Activated CD4-positive, alpha-beta T cell treated with anti-CD3 and anti-CD28 coated beads, Interleukin-10, Interleukin-2, amounts not matched to agents 100 ng/mL and 50 ng/mL, durations not matched to agents 16 hours and 8 hours (primary cell): ENCODE measurements at places on chromosomes 7 and 10.

DNA sequence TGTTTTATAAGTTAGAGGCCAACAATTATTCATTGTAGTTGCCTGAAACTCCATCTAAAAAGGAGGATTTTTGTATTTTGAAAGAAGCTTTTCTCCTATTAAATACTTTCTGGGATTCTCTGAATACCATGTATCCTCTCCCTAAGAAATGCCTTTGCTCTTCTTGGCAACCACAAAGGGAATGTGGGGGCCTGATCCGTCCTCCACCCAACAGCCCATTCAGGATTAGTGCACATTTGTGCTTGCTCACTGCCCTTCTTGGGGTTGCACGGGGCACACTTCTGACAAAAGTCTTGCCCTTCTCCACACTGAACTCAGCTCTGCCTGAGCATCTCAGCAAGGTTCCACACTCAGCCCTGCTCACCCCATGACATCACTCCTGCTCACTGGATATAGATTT, 194.2 kb downstream of the SLC25A13 start:
- DNase-seq, result no peak

GRCh38 chr10:11020548-11020942, 2.9 kb downstream of the CELF2 start:
- DNase-seq, result no peak

GRCh38 chr7:112018305-112019030, 187.7 kb downstream of the DOCK4 start:
- no peak for DNase-seq

DNA sequence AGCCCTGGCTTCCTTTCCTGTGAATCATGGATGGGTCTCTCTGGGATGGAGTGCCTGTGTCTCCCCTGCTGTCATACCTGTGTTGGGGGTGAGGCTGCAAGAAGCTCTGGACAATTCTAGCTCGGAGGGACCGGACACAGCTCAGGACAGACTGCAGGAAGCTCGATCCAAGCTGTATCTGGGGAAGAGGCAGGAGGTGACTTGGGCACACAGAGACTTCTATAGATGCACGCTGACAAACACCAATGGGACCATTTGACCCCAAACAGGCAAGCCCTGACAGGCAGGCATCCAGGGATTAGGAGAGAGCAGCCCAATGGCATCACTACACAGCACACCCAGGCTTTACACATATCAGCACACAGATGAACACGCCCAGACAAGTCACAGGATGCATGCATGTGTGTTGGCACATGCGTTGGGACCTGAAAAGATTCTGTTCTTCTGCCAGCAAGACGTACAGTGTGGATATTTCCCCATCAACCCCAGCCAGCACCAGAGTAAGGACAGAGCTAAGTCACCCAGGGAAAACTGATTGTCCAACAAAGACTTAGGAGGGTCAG, 4.5 kb downstream of the LLCFC1 start:
- no peak for DNase-seq

GRCh38 chr10:62308101-62308500, 39.5 kb upstream of the RTKN2 start:
- no peak for DNase-seq

GRCh38 chr7:113087071-113087998, 708 bp upstream of the GPR85 start:
- DNase-seq, result no peak

DNA sequence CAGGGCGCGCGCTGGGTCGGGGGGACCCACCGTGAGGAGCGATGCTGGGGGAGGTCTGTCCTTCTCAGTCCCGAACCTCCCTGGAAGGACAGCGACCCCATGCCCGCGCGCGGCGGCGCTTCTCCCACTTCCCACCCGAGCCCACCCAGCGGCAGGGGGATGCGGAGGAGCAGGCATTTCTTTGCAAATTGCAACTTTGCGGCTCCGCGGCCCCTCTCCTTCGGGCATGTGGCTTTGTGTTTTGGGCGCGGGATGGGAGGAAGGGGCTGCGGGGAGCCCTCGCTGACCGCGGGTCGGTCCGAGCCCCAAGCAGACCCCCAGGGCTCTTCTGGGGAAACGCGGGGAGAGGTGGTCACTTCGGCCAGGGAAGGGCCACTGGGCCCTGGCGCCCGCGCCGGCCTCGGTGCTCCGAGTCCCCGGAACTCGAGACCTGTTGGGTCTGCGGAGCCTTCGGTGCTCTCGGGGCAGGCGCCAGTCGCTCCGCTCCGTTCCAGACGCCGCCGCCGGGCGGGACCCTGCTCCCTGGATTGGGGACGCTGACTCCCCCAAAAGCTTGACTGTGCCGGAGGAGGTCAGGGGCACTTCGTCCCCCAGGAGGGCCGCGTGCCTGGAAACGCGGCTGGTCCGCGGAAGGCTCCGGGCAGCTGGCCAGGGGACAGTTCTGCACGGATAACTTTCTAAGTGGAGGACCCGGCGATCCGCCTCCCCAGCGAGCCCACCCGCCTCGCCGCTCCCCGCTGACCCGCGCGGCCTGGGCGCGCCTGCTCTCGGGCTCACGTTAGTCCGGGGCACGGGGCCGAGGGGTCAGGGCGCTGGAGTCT, 164.2 kb upstream of the DPP6 start:
- no peak for DNase-seq

- no peak for DNase-seq
Observed at GRCh38 chr10:33982995-33983394, 648.5 kb upstream of the NRP1 start.

DNA sequence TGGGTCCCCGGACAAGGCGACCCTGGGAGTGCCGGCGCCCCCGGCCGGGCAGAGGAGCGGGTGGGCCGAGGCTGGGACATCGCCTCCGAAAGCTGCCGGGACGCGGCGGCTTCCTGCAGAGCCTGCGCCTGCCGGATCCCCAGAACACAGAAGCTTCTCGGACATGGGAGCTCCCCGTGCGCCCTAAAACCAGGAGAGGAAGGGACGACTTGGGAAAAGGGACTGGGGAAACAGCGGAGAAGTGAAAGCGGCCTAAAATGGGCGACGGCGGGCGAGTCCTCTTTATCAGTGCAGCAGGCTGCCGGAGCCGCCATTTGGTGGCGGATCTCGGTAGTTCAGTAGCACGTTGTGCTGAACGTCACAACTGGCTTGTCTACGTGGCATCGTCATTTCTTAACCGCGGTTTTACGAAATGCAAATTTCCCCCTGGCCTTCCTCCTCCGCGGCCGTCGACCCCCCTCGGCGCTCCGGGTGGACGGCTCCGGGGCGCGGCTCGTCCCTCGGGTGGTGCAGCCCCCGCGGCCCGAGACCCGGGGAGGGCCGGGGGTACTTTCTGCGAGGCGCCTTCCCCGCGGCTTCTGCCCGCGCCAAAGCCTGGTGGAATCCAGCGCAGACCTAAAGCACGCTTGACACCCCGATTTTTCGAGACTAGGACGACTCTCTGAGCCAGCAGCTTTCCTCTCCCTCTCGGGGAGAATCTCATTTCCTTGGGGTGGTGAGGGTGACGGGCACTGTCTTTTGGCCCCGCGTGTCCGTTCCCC, 9.9 kb upstream of the SPAG6 start:
- peak; percentile 76 for DNase-seq

DNA sequence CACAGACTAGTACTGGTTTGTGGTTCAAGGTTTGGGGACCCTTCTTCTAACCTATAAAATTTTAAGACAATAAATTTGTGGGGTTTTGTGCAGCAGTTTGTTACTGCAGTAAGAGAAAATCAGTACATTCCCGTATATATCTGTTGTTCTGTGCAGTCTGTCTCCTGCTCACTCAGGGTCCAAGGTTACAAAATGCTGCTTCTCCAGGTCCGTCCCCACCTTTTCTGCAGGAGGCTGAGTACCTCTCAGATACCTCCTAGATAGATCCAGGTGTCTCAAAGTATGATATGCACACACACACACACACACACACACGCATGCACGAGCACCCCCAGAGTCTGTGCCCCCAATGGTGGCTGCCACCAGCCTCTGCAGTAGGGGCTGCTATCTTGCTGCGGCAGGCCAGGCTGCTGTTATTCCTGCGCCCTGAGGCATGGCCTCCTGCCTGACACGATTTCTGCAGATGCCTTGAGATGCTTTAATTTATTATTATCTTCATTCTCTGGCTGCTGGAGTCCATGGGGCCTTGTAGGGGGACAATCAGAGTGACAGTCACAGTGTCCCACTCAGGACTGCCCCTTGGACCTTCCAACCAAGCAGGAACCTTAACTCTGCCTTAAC, 25.2 kb upstream of the ASL start:
- no peak for DNase-seq

DNA sequence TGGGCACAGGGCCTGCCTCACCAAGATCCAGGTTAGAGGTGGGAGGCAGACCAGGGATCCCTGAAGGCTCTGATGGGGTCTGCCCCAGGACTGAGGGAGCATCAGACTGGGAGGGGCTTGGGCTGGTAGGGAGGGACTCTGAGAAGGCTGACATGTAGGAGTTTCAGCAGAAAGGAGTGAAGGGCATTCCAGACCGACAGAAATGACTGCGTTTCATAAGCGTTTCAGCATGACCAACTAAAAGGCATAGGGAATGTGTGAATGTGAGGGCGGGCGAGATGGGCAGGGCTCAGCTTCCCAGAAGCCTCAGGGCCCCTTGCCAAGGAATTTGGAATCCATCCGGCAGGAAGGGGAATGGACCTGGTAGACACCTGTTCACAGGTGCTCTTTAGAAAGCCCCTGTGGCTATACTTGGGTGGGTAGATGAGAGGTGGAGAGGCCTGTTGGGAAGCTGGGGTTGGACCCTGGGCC, 24.9 kb upstream of the SLC29A3 start:
- DNase-seq, result no peak

GRCh38 chr7:21193895-21194294, 234.0 kb upstream of the SP4 start:
- DNase-seq, result no peak

- no peak for DNase-seq
Observed at GRCh38 chr10:99917963-99918825, 91.6 kb downstream of the DNMBP start.

- DNase-seq, result peak; percentile 20
Observed at GRCh38 chr7:149145031-149145845, 2.0 kb upstream of the ZNF398 start.

DNA sequence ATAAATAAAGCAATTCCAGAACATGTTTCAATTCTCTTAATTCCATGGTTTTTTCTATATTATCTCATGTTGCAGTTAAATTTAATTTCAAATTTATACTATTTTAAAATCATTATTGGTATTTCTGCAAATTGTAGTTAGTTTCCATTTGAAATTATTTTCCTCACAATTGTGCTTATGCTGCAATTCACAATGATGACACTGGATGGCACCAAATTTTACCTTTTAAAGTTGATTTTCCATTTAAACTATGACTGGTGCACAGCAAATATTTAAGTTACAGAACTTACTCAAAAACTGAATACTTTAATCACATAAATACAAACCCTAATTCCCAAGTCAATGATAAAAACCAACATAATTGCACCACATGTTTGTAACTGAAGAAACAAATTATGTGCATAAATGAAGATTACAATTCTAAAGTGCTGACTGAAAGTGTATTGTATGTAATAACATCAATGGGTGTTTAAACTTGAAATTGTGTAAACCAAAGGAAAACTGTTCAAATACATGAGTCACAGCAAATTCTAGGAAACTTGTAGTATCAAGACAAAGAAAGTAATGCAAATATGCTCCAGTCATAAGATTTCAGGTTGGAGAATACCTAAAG, 75.3 kb upstream of the AASS start:
- peak; percentile 1 for DNase-seq

DNA sequence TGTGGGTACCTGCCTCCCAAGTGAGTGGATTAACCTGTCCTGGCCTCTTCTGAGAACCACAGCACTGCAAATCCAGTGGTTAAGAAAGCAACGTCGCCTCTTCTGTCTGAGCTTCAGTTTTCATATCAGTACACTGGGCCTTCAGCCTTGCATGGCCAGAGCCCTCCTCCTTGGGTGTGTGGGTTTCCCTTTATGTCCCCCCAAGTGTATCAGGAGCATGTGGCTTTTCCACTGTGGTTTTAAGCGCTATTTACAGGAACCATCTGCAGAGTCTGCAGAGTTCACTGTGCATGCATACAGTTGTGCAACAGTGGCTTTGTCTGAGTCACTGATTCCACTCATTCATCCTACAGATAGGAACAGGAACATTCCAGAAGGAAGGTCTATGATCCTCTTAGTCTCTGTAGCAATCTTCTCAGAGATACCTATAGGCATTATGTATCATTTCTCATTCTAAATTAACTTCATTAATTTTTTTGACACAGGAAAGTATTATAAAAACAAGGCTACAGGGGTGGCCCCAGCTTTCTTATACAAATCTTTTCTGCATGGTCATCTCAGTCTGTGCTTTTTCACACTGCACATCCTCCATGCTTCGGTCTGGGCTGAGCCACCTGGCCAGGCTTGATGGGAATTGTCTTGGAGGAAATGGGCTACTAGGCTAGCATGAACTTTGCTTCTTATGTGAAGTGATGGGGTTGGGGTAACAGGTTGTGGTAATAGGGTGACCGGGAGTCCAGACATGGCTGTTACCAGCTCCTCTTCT, 17.1 kb downstream of the MBL2 start:
- DNase-seq, result peak; percentile 3

DNA sequence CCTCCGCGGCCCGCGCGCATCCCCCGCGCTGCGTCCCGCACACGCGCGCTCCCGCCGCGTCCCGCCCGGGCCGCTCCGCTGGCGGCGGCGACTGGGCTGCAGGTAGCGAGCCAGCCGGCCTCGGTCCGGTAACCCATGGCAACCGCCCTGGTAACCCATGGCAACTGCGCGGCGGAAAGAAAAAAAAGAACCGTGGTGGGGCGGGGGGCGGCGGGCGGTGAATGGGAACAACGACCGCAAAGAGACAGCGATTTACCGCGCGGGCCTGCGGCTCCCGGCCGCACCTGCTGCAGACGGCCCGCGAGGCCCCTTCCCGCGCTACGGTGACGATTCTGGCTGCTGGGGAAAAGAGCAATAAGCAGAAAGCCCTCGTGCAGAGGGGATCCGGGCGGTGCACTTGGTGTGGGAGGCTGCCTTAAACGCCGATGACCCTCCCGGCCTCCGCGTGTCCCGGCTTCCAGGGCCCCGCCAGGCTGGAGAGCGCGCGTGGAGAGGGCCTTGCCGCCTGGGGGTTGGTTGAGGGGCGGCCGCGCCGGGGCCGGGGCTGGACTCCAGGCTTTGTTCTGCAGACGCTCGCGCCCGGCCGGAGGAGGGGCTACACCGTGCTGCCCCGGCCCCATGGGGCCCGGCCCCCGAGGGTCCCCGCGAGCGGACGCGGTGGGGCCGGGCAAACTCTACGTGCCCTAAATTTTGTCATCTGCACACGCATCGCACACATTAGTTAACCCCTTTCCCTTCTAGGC, 84.7 kb downstream of the SNX10 start:
- peak; percentile 41 for DNase-seq

DNA sequence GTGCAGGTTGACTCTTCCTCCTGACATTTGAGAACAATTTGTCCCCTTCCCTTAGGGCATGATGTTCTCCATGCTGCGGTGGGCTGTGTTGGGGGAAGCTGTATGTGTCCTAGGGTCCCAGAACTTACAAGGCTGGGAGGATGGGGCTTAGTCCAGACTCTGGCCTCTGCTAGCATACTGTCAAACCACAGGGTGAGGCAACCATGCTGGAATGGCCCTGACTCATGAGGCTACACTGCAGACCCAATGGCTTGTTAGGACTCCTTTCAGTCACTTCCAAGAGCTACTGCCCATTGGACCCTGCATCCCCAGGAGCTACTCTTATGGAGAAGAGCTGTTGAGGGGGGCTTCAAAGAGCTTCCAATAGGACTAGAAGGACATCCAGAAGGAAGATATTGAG, 20.1 kb upstream of the FAM170B start:
- DNase-seq, result no peak

GRCh38 chr7:107581387-107582013, 1.5 kb downstream of the BCAP29 start:
- no peak for DNase-seq

- no peak for DNase-seq
Observed at GRCh38 chr7:133763076-133763640, 364.0 kb upstream of the LRGUK start.

- DNase-seq, result no peak
Observed at GRCh38 chr7:151299530-151299929, 42.1 kb upstream of the NUB1 start.
